Cardiac fibroblast (primary cell): ENCODE measurements at places on chromosomes 1 and 21.
A peak's percentile ranks its signal among the peaks of the same experiment; 100 is the strongest.

- peak; percentile 85 for DNase-seq
Measured at GRCh38 chr1:8463144-8463927, 145.4 kb downstream of the SLC45A1 start.

GRCh38 chr1:229657993-229658755 lies 32.1 kb downstream of the URB2 start:
- no peak for DNase-seq

GRCh38 chr1:111729271-111729921 lies 9.8 kb downstream of the INKA2 start:
- DNase-seq = peak; percentile 42

GRCh38 chr1:212070720-212071302 lies 35.3 kb downstream of the DTL start:
- DNase-seq = peak; percentile 75

GRCh38 chr1:227175611-227176010 lies 142.7 kb downstream of the CDC42BPA start:
- no peak for DNase-seq

DNA sequence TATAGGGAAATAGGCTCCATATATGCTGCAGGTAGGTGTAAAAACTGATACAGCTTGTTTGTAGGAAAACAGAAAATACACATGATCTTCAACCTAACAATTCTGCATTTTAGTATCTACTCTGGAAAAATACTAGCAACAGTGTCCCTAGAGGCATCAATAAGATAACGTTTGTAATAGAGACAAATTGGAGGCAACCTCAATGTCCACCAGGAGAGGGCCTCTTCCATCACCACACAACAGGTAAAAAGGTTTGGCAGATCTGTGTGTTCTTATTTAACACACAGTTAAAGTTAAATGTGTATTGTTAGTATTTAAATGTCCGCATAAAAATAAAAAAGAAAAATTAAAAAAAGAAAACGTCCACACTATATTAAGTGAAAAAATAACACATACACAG lies 5.4 kb downstream of the EIF2D start:
- peak; percentile 39 for DNase-seq

DNA sequence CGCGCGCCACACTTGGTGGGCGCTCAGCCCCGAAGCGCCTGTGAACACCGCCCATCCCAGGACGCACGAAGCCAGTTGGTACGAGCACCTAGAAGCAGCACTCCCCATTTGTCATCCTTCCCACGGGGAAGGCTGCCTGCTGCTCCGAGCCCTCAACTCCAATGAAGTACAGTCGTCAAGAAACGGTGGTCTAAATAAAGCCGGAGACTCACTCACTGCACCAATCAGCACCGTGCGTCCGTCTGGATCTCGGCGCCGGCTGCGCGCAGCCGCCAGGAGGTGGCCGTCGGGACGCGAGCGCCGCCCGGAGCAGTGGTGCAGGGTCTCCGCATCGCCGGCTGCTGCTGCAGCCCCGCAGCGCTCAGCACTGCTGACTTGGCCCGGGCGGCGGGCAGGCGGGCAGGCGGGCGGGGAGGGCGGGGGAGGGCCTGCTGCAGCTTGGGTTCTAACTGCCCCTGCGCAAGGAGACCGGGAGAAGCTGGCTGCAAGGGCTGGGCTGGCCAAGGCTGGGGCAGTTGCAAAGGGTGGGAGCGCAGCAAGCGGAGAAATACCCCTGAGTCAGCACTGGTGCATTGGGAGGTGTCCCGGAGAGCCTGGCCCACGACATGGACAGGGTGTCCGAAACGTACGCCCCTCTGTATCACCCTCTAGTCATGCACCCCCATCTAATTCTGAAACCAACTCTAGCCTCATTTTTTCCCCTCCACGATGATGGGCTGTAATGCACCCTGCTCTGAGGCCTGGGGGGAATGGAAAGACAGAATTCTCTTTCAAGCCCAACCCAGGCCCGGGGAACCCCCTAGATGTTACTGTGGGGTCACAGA lies 35.8 kb upstream of the H6PD start:
- peak; percentile 44 for DNase-seq

DNA sequence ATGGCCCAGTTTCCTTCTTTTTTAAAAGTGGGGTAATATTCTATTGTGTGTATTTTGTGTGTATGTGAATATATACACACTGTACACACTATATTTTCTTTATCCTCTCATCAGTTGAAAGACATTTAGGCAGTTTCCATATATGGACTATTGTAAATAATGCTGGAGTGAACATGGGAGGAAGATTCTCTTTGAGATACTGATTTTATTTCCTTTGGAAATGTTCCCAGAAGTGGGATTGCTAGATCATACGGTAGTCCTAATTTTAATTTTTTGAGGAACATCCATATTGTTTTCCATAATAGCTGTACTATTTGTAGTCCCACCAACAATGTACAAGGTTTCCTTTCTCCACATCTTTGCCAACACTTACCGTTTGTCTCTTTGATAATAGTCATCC lies 51.0 kb downstream of the F3 start:
- no peak for DNase-seq

GRCh38 chr1:193416226-193417024 lies 230.0 kb upstream of the B3GALT2 start:
- DNase-seq = no peak

GRCh38 chr1:220222939-220223338 lies 49.3 kb downstream of the RAB3GAP2 start:
- DNase-seq = peak; percentile 17

- no peak for DNase-seq
Measured at GRCh38 chr1:174799136-174799479, 200.6 kb upstream of the CACYBP start.

DNA sequence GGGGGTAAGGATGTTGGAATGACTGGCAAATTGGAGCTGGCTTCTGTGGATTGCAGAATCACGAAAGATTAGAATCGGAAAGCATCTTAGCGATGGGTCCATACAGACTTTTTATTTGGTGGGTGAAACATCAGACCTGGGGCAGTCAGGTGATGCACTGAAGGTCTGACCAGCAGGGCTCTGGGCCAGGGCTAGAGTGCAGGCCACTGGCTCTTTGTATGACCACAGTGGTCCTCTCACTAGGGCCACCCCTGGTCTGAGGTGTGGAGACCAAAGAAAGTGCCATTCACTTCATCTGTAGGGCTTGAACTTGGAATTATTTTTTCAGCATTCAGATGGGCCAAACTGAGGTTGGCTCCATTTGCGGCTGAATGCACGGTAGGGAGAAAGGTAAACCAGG lies 306.4 kb downstream of the RPS6KC1 start:
- DNase-seq = no peak

DNA sequence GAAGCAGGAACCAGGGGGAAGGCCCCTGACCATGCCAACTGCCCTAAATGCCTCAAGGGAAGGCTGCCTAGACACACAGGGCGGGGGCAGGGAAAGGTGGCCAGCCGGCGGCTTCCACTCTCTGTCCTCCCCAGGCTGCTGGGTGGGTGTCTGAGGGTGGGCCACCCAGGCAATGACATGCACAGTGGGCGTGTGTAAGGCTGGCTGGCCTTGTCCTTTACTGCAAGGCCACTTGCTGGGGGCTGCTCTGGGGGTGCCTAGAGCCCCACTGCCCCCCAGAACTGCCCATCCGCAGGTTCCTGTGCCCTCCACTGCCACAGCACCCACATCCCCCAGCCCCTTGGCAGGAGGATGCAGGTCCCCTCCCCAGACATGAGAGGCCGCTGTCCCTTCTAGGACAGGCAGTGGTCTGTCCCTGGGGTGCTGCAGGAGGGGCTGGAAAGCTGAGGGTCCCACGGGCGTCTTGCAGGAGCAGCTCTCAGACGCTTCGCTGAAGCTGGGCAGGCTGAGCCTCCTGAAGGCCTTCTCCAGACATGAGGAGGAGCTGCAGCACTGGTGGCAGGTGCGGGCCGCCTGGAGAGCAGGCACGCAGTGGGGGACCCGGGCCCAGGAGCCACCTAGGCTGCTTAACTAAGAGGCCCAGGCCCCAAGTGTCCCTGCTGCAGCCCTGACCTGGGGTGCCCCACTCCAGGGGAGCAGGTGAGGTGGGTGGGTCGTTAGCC lies 10.1 kb downstream of the CCDC27 start:
- DNase-seq = no peak

GRCh38 chr1:31792116-31792515 lies 23.7 kb downstream of the SPOCD1 start:
- DNase-seq = no peak

- DNase-seq = no peak
Measured at GRCh38 chr1:212182579-212182978, 102.6 kb upstream of the PPP2R5A start.

DNA sequence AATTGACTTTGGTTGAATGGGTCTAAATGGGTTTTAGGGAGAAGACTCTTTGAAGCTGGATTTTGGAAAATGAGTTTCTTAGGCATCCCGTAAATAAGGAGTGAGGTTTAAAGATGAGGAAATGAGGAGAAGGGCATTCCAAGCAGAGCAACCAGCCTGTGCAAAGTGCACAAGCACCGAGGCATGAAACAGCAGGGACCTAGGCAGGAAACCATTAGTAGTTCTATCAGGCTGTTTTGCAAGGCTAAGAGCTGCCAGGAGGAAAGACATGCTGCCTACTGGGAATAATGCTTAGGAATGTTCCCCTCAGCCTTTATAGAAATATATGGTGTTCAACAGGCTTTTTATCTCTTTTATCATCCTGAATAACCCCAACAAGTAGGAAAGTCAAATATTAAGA lies 153.1 kb upstream of the FGGY start:
- peak; percentile 71 for DNase-seq

GRCh38 chr1:180588121-180588520 lies 29.4 kb downstream of the OVAAL start:
- no peak for DNase-seq

DNA sequence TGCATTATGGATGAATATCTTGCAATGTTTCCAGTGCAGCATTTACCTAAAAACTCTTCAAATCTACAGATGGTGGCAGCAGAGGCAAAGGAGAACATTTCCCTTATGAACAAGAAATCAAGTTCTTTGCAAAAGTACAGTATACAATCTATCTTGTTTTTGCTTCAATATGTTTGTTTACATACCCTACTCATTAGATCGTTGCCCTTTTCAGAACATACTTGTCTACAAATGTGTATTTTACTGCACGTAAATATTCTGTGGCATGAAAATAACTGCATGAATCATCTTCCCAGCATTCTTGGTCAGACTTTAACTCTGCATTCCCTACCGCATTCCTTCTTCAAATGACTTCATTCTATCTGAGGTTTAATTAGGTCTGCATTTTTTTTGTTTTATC lies 212.7 kb downstream of the ZP4 start:
- peak; percentile 48 for DNase-seq

- DNase-seq = no peak
Measured at GRCh38 chr1:153626477-153626903, 815 bp downstream of the S100A13 start.

DNA sequence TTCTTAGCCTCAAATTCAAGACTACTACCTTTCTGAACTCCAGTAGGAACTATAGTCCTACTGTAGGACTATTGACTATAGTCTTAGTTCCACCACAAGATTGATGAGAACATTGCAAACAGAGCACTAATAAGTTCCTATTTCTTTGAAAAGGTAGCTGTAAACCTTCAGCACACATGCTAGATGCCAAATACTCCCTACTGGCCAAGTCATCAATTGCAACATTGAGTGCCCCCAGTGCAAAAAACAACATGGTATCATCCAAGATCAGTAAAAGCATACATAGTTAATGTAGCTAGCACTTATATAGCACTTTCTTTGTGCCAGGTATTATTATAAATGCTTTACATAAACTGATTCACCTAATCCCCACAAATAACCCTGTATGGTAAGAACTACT lies 99.8 kb downstream of the MRPL39 start:
- DNase-seq = no peak

DNA sequence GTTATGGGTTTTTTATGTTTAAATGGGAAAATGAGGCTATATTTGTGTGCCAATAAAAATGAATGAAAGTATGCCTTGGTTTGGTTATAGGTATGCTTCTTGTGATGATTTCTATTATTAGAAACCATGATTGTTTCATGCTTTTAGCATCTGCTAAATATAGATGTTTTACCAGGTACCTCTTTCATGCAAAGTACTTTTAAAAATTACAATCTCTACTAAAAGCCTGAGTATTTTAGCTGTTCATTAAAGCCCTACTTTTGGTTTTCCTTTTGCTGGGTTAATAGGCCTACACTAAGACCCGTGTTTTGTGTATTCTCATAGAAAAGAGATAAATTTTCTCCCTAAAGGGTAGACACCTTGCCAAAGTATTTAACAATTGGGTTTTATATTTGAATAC lies 32.0 kb downstream of the MTF2 start:
- no peak for DNase-seq

DNA sequence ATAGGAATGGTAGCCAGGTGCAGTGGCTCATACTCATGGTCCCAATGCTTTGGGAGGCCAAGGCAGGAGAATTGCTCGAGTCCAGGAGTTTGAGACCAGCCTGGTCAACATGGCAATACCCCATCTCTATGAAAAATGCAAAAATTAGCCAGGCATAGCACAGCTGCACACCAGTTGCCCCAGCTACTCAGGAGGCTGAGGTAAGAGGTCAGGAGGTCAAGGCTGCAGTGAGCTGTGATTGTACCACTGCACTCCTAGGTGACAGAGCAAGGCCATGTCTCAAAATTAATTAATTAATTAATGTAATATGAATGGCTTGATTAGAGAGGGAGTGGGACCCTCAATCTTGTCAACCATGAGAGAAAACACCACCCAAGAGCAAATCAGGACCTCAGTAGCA lies 198.7 kb upstream of the DUSP10 start:
- no peak for DNase-seq

- no peak for DNase-seq
Measured at GRCh38 chr1:28162151-28162550, 14.3 kb downstream of the PTAFR start.

DNA sequence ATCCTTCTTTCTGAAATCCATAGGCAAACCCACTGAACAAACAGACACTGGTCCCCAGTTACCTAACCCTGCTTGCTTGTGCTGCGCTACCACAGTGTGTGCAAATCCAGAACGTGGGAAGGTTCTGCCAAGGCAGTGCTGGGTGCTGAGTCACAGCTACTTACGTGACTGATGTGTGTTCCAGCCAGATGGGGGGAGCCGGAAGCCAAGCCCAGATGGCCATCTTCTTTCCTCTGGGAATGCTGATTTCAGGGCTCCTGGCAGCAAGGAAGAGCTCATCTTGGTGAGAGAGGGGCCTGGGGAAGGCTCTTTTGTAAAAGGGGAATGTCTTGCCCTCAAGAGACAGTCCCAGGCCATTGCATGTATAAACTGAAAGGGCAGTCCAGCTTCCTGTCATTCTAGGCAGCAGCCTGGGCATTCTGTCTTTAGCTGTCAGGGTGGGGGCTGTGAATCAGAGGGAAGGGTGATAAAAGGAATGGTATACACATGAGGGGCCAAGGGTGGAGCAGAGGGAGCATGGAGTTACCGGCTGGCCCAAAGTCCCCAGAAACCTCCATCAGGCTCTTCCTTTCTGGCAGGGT lies 54.1 kb downstream of the CD46 start:
- peak; percentile 97 for DNase-seq

DNA sequence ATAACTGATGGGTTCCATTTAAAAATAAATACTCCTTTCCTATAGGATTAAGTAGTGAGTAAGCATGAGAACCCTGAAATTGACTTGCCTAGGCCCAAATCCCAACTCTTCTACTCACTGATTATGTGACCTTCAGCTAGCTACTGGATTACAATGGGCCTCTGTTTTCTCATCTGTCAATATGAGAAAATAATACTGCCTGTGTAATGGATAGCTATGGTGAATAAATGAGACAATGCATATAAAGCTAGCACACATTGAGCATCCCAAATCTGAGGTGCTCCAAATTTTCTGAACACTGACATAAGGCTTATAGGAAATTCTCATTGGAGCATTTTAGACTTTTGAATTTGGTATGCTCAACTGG lies 5.3 kb upstream of the LRRC8C start:
- no peak for DNase-seq
